ENCODE measurements at places on chromosomes 13 and 19.

- DNase-seq: no peak
Measured at GRCh38 chr13:40207001-40207478, 459.4 kb downstream of the FOXO1 start.

DNA sequence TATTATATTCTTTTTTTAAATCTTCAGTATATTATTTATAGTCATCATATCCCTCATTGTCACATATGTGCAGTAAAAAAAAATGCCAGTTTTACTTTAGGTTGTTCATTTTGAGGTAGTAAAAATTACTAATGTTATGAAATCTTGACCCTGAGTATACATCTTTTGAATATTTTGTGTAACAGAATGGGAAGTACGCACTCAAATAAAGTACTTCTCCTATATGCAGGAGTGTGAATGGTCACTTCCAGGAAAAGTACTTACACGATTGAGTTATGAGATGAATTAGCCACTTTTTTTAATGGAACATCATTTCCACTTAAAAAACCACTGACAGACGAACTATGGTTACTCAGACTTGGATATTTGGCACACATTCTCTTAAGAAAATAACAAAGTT, 58.5 kb downstream of the C13orf42 start:
- DNase-seq: no peak

- no peak for DNase-seq
Measured at GRCh38 chr13:109735436-109735966, 50.9 kb downstream of the IRS2 start.

DNA sequence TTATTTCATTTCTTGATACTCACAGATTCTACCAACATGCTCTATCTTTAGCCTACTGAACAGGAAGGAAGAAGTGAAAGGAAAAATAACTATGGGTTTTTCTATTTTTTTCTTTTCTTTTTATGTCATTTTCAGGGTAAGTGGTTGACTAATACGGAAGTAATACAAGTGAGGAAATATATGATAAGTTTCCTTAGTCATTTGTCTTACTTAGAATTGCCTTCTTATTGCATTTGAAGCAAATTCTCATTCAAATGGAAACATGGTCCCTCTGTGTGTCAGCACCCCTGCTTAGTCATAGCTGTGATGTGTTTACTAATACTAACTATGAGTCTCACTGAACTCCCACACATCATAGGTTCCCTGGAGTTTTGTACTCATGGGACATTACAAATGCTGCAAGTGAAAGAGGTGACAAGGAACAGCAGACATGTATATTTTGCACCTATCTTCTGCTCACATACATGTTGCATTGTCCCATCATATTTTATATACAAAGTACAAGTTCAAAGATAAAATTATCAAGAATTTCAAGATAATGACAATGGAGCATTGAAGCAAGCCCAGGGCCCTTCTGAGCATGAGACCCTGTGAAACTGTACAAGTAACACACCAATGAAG, 60.1 kb downstream of the DCT start:
- peak; percentile 54 for DNase-seq

GRCh38 chr13:51769455-51770127, 34.4 kb downstream of the DHRS12 start:
- DNase-seq: no peak

- no peak for DNase-seq
Measured at GRCh38 chr13:78078168-78078567, 159.5 kb upstream of the EDNRB start.

DNA sequence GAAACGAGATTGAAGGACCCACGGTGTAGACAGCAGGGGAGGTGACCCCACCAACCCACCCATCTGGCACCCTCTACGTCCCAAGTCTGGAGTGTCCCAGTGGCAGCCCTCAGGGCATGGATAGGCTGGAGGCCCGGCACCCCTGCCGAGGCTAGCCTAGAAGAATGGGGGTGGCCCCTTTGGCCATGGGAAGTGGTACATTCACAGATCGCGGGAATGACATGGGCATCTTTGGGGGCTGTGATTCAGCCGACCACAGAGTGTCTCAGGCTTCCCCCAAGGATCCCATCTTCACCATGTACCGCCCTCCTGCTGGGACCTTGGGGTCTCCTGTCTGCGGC, 11.3 kb upstream of the MKNK2 start:
- no peak for DNase-seq

DNA sequence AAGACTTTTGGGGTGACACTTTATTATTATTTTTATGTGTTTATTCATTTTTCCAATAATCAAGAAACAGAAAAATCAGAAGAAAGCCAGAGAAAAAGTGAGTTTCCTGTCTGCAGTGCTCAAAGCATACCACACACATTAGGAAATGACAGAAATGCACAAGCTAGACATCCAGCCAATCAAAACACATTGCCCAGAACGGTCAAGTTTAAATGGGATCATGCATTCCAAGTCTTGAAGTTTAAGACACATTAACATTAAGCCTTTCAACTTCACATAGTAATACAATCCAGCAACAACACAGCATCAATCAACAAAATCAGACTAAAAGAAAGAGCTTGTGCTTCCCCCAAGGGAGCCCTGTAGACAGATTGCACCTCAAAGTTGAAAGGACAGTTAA, 28.7 kb upstream of the MEDAG start:
- no peak for DNase-seq

DNA sequence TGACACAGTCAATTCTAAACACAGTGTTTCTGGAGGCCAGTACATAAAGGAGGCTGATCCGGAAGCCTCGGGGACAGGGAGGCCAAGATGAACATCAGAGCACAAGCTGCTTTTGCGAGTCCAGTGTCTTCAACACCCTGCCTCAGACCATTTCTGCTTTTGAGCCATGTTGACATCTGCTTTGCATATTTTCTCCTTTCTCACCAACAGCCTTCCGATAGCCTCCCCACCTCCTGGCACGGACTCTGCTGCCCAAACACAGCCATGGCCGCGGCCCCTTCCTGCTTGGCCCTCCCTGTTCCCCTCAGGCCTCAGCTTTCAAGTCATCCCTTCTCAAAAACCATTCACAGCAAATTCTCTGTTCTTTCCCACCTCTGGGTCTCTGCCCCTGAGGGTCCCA, 3.6 kb downstream of the LRRC25 start:
- DNase-seq: no peak

DNA sequence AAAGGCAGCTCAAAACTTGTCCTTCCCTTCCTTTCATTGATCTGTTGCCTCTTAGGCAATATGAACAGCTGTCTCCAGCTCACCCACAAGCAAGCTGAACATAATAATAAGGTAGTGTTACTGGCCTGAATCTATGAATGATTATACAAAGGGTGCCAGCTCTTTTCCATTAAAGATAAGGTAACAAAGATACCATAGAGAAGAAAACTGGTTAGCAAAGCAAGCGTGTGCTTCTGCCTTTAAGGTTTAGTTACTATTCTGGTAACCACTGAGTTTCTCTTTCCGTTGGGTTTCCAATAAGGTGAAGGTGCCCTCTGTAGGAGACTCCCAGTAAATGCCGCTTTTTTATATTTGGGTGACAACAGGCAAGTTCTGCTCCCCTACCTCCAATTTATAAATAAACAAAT, 12.1 kb upstream of the DACH1 start:
- DNase-seq: no peak

- no peak for DNase-seq
Measured at GRCh38 chr19:9991425-9992191, 18.7 kb downstream of the COL5A3 start.

DNA sequence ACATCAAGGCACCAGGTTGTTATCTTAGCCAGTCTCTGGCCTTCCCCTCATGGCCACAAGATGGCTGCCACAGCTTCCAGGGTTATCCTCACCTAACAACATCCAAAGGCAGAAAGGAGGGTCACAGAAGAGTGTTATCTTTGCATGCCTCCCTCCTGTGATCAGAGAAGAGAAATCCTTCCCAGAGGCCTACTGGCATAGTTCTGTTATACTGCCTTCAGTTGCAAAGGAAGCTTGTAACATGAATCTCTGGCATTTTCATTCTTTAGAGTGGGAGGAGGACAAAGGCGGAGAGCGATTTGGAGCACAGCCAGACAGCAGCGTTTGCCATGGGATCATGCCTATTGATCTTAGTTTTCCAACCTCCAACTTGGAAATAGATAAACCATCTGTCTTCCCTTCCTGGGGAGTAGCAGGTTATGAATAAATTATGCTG, 135.7 kb downstream of the DNAJC15 start:
- DNase-seq: no peak

GRCh38 chr19:8575467-8575997, 1.7 kb downstream of the MYO1F start:
- no peak for DNase-seq

Data from HS-5 (cell line).